Neural crest cell (in vitro differentiated cells): ENCODE measurements at places on chromosomes 16 and 17. TPM values are rescaled to one million over a fixed set of nuclear protein-coding genes. Genes with fewer than 3 reads are reported as not detected.

EFCAB13 gene
- 1.5 and 2.2 TPM in 2 replicates for total RNA-seq

DNA sequence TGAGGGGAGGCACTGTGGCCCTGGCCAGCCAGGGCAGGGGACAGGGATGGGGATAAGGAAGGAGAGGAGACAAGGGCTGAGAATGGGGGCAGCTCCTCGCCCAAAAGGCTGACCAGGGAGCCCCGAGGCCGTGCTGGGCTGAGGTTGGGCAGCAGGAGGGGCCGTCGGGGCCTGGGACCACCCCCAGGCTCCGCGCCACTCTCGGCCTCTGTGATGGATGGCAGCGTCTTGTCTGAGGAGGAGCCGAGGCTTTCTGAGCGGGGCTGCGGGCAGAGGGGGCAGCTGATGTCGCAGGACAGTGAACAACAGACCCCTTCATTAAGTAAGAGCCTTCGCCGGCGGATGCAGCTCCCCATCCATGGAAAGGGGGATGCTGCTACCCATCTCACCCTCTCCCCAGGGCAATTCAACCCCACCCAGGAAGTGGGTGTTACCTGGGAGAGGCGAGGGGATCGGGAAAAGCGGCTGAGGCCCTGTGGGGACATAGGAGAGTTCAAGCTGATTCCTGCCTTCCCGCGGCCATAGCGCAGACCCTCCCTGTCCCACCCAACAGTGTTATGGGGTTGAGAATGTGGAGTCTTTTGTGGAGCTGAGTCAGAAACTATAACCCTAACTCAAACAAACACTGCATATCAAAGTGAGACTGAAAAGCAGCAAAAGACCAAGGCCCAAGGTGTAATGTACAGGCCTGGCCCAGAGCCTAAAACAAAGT lies 9.1 kb upstream of the RAB5C start:
- DNase-seq: no peak

NRN1L gene
- total RNA-seq: 1.0 TPM in 1 of 2 replicates, not detected in the other

- DNase-seq: peak; percentile 48
Measured at GRCh38 chr16:85137323-85138072, 25.2 kb upstream of the CIBAR2 start.

GRCh38 chr16:84153660-84154214 lies 8.6 kb downstream of the DNAAF1 start:
- DNase-seq: no peak

DNA sequence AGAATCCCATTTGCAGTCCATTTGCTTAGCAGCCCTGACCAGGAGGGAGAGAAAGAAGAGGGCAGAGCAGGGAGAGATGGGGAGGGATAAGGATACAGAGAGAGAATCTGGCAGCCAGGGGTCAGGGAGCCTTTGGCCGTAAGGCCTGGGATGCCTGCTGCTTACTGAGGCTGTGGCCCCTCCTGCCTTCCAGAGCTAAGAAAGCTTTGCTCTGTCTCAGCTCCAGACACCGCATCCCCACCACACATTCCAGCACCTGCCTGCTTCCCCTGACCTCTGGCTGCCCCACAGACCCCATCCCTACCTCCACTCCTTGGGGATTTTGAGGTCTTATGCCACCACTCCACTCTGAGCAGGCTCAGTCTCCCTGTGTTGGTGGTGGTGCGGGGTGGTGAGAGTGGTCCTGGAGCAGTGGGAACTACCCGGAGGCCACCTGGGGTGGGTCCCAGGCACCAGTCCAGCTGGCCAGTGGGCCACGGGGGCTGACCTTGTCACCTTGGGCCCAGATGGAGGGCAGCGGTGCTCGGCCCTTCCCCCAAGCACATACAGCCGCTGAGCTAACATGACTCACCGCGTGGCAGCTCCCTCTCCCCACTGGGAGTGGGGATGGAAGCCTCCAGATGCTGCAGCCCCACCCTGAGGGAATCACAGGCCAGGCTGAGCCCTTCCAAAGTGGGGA lies 58.3 kb downstream of the RAI1 start:
- DNase-seq: no peak

DNA sequence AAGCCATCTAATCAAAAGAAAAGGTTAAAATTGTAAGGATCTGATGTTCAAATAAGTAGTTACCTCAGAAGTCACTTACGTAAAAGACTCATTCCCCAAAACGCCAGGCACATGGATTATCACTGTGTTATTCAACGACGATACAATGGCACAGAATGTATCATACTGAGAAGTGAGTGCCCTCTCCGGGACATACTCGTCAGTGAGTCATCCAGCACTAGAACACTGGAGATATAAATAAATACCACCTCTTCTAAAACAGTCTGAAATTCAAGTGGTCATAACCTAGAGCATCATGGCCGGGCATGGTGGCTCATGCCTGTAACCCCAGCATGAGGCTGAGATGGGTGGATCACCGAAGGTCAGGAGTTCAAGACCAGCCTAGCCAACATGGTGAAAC lies 24.9 kb downstream of the USP31 start:
- DNase-seq: no peak

SLC9A5 gene
- 3.3 and 4.4 TPM in 2 replicates for total RNA-seq

DNA sequence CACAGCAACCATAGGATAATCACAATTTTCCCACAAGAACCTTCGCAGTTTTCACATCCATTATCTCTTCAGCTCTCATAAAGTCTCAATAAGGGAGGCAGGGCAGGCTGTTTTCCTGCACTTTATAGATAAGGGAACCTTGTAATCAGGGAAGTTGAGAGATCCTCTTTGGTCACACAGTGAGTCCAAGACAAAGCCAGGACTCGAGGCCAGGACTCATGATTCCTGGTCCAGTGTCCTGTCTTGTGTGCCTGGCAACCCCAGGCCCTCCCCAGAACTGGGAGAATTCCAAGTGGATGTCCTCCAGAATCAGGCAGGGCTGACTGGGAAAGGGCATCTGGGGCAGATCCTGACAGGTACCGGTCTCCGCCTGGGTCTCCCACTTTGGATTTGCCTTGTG lies 23.1 kb upstream of the PHF12 start:
- DNase-seq: no peak
